ENCODE measurements at places on chromosomes 5 and 9.

DNA sequence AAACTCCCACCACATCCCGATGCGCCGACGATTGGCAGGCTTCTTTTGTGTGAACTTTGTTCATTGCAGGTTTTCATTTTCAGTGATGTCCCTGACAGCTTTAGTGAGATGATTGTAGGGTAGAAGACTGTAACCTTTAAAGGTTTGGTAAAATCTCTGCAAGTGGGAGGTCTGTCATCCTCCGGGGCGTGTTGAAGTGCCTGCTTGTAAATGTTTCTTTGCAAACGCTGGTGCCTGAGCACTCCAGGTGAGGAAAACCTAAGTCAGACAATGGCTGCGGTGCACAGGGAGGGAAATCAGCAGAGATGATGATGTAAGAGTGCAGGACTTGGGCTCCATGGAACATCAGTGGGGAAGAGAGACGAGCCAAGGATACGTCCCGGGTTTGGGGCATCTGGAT is 228.1 kb downstream of the DRD1 start:
- DNase-seq = no peak

DNA sequence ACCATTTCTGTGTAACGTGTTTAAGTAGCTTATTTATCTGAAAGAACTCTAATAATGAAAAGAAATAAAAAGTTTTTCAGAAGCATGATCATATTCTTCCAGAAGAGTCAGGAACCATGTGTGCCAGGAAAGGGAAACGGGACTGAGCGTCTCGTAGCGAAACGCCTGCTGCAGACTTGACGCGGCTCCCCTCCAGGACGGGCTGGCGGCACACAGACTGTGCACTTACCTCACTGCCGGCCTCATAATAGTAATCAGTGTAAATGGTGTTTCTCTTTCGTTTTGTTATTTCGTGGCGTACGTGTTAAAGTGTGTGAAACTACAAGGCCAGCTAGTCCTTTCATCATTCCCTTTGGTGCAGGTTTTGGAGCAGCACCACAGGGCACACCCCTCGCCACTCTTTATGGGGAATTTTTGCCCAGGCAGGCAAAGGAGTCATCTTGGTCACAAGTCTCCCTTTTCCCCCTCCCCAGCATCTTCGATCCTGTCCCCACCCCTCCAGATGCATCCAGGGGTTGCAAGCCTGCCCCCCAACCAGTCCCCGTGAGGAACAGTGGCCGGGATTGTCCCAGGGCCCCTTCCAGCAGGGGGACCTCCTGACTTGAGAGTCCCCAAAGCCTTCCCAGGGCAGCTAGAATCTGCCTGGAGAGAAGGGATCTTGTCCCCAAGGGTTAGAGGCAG is 233.1 kb downstream of the FANCC start:
- DNase-seq = no peak

GRCh38 chr9:88574953-88575352 is 40.0 kb downstream of the NXNL2 start:
- no peak for DNase-seq

GRCh38 chr5:171415115-171415730 is 4.2 kb upstream of the FGF18 start:
- no peak for DNase-seq

- no peak for DNase-seq
Observed at GRCh38 chr9:136858844-136859757, 7.0 kb downstream of the MAMDC4 start.

DNA sequence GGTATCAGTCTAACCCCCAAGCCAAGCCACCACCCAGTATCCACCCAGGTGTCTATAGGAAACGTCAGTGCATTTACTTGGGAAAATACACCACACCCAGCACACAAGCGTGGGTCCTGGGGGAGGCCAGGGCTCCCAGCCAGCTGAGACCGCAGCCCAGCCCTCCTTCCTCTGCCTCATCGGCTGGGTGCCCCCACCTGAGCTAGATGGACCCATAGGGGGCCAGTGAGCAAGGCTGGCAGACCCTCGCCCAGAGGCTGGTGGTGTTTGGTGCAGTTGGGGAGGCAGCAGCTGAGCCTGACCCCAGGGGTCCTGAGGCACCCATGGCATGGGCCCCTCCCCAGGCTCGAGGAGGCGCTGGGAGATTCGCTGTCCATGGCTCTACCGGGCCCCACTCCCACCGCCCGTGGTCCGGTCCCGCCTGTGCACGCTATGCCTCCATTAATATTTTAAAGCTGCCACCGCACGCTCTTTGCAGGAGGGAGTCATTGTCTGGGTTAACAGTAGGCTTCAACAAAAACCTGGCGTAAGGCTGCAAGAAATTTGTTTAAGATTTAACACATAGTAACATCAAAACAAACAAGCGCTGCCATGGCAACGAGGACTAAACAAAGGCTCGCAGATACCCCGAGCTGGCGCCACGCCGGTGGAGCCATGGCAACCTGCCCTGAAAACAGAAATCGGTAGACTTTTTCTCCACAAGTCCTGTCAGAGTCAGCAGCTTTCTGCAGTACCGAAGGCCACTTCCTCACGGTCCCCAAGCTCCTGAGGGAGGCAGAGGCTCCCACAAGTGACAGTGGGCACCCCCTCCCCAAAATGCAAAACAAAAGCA is 20.6 kb downstream of the TPPP start:
- DNase-seq = no peak

GRCh38 chr9:128072144-128073021 is 4.4 kb downstream of the SLC25A25 start:
- DNase-seq = no peak

DNA sequence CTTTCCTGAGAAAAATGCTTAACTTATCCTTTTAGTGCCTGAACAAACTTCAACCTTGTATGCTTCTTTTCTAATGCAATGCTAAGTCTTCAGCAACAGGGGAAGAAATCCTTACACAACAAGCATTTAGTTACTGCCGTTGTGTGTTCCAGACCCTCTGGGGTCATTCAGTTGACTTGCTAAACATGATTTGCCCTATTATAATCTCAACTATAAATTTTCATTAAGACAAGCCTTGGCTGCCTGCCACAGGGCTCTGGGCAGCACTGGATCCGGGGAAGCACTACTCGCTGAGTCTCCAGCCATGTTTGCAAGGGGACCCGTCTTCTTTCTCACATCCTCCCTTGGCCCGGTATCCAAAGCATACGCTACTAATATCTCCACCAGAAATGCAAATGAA is 58.1 kb downstream of the PTCH1 start:
- no peak for DNase-seq

DNA sequence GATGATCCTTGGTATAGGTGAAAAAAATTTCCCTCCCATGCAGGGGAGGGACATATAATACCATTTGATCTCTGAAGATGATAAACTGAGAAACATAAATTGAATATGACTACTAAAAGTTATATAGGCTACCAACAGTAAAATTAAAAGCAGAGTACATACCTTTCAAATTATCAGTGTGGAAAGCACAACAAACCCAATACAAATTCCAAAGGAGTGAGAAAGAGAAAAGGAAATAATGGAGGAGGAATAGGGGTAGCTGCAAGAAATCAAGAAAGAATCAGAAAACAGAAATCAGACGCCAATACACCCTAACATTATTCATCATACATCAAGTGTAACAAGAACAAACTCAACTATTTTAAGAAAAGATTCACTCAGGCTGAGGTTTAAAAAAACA is 17.7 kb downstream of the GNAQ start:
- DNase-seq = no peak

DNA sequence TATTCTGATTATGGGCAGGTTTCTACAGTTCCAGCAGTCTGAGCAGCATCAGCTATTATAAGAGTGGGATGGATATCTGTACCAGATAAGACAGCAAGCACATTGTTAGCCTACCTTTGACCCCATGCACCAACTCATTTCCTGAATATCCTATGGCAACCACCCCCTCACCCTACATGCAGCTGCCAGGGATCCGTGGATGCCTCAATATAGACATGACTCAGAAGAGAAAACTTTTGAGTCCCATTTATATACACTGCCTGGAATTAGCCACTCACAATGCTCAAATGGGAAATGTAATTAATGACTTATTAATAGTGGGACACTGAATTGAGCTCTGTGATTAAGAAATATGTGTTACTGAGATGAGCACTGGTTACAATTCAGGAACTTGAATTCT is 124.4 kb downstream of the SSBP2 start:
- no peak for DNase-seq

DNA sequence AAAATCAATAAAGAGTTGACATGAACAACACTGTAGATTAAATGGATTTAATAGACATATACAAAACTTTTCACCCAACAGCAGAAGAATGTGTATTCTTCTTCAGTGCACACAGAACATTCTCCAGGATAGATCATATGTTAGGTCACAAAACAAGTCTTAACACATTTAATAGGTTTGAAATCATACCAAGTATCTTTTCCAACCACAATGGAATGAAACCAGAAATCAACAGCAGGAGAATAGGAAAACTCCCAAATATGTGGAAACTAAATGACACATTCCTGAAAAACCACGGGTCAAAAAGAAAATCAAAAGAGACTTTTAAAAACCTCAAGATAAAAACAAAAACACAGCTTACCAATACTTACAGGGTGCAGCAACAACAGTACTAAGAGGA is 790.1 kb upstream of the ZNF608 start:
- no peak for DNase-seq

DNA sequence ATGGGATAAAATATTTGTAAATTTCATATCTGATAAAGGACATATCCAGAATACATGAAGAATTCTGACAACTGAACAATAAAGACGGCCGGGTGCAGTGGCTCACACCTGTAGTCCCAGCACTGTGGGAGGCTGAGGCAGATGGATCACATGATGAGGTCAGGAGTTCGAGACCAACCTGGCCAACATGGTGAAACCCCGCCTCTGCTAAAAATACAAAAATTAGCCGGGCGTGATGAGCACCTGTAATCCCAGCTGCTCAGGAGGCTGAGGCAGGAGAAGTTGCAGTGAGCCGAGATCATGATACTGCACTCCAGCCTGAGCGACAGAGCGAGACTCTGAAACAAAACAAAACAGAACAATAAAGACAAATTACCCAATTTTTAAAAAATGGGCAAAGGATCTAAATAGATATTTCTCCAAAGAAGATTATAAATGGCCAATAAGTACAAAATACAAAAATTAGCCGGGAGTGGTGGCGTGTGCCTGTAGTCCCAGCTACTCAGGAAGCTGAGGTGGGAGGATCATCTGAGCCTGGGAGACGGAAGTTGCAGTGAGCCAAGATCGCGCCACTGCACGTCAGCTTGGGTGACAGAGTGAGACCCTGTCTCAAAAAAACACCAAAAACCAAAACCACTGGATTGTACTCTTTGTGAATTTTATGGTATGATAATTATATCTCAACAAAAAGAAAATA is 9.6 kb upstream of the NSD1 start:
- DNase-seq = no peak

DNA sequence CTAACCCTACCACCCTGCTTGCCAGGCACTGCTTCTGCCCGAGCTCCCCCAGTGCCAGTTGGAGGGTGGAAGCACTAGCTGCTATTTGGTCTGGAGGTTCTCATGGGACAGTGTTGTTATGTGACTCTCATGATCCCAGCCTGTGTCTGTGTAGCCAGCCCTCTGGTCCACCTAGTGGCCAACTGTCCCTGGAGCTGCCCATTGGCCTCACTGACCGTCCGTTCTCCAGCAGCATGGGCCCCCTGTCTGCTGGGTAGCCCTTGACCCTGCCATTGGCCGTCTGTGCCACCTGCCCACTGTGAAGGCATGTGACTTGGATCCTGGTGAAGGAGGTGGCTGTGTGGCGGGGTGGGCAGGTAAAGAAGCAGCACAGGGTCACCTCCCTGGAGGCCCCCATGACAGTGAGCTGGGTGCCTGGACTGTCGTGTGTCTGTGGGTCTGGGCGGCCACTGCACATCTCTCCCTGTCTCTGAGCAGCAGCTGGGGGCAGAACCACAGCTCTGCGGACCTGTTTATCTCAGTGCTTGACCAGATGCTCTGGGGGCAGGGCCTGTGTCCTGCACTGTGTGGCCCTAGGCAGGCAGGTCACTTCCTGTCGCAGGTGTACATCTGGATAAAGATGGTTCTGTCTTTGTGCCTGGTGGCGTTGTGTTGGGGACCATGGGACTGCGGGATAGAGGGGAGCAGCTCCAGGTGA is 11.4 kb downstream of the PHF2 start:
- DNase-seq = no peak

DNA sequence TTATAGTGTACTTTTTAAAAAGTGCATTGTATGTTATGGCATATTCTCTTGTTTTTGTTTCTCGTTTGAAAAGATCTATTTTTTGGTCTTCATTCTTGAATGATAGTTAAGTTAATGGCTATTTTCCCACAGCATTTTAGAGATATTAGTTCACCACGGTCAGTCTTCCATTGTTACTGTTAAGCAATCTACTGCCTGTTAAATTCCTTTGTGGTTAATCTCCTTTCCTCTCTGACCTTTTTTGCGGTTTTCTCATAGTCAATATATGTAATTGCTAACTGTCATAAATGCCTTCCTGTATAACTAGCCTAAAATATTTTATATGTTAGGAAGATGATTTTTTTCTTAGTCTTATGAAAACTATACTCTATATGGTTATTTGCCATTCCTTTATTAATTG is 250.8 kb upstream of the FBXL7 start:
- DNase-seq = no peak

DNA sequence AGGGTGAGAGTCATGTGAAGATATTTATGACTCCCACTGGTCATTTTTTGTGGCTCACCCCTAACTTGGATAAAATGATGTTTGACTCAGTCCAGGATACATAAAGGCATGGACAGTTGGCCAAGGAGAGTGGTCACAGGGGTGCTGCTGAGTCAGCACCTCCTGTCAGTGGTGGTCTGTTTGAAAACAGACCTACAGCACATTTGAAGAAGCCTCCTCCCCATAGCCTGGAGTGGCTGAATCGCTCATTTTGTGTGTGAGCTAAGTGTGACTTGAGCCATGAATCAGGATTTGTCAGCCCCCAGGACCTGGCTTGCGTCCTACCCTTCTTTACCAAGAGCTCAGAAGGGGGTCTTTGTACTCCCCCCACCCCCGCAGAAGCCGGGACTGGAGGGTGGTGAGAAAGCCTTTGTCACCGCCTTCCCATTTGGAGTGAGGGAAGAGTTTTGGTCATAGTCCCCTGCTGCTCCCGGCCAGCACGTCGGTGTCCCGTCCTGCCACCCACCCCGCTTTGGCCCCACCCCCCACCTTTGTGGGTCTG is 35.6 kb downstream of the TRIO start:
- no peak for DNase-seq

- DNase-seq = no peak
Observed at GRCh38 chr5:110347781-110348180, 378.7 kb downstream of the TMEM232 start.

DNA sequence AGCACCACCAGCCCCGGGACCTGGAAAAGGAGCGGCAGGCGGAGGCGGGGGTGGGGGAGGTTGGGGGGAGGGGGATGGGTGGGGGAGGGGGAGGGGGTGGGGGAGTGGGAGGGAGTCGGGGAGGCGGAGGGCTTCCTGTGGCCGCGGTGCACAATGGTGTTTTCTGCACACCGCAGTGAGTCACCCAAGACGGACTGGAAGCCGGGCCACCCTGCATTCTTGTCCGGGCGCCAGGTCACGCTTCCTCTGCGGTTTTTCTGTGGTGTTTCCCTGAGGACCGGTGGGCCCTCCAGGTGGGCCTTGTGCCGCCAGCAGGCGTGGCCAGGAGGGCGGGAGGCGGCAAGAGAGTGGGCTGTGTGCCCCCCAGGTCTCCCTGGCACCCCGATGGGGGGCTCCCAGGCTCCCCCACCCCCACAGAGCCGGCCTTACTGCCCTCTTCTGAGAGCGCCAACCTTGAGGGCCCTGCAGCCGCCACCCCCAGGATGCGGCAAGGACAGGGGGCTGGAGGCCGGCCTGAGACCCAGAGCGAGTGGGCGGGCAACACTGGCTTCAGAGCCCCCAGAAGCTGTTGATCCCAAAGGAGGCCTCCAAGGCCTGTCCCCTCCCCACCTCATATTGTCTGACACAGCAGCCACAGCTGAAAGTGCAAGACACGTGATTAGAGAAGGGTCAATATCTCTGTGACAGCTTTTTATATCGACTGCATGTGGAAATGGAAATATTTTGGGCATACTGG is 11.1 kb downstream of the EXD3 start:
- peak; percentile 89 for DNase-seq

All from GM19239 (cell line).